CD4-positive, alpha-beta T cell treated with Interferon gamma for 1 hour (primary cell): ENCODE measurements at places on chromosomes 1 and 21.

DNA sequence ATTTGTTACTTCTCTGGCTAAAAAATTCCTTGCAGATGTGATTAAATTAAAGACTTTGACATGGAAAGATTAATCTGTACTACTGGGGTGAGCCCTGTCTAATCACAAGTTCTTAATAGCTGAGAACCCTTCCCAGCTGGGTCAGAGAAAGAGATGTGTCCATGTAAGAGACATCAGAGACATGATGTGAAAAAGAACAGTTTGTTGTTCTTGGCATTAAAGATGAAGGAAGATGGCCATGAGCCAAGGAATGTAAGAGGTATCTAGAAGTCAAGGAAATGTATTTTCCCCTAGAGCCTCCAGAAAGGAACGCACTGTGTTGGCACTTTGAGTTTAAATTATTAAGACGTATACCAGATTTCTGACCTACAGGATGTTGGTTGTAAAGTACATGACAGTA lies 1271.5 kb upstream of the PRMT6 start:
- no peak for DNase-seq

- DNase-seq, result no peak
Measured at GRCh38 chr1:67269061-67269460, 38.6 kb upstream of the IL12RB2 start.

DNA sequence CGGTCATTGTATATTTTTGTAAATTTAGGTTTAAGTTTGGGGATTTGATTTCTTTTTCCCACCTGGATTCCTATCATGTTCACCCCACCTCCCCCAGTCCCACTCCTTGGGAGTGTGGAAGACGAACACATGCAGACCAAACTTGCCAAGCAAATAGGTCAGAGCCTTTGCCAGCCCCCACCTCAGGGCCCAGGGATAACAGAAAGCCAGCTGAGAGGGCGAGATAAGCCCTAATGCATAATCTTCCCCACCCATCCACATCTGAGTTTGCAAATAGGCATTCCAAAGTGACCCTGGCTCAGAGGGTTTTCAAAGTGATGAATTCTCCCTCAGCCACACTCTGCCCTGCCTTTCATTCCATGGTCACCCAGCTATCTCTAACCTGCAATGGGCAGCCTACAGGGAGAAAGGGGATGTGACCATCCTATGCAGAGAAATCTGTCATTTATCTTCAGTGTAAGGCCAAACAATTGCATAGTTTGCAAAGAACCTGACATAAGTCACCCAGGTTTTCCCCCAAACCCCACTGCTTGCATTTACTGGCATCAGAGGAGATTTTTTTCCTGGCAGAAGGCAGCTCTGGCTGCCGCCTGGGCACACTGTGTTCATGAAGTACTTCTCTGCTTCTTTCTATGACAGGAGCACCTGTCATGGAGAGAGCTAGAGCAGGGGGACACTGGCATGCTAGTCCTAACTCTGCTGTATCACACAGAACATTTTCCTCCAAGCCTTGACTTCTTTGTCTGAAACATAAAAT lies 69.0 kb upstream of the NFIA start:
- no peak for DNase-seq

DNA sequence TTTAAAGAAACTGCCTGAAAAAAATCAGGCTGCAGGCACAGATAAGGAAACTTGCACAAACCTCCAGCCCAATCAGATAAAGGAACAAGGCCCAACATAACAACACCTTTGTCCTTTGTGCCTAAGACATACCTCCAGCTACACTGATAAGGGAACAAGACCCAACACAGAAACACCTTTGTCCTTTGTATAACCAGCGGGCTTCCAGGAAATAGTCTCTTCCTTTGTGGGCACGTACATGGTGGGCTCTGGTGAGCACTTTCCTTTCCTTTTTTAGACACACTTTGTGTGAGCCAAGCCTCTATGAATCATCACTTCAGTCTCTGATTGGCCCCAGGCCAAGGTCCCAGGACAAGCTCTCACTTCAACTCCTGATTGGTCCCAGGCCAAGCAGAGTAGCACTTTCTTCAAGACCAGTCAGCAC lies 23.6 kb downstream of the ZNF670 start:
- DNase-seq, result no peak

DNA sequence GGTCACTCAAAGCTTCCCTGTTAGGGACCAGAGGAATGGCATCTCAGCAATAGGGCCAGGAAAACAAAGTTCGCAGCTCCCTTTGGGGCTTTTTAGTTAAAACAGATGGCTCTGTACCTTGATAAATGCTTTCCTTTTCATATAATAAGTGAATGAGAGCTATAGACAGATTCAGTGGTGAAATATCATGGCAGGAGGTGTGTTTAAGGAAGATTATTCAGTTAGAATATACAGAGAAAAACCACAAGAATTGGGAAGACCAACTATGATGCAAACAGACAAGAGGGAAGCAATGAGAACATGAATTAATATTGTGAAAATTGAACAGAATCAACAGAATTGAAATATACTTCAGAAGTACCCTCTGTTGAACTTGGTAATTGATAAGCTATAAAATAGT lies 379.4 kb downstream of the PLPP3 start:
- no peak for DNase-seq

- peak; percentile 12 for DNase-seq
Measured at GRCh38 chr1:203117611-203118575, 9.6 kb upstream of the ADORA1 start.

DNA sequence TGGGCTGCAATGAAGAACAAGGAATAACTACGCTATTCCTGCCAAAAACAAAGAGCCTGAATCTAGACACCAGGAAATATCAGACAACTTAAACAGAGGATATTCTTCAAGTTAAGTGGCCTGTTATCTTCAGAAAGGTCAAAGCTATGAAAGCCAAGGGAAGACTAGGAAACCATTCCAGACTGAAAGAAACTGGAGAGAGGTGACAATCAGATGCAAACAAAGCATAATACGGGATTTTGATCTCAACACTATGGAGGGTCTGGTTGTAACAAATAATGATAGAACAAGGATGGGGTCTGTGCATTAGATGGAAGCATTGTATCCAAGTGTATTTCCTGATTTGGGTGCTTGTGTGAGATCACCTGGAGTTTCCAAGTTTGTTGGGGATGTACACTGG lies 2.7 kb downstream of the EPRS1 start:
- DNase-seq, result no peak

GRCh38 chr1:206836111-206836510 lies 29.3 kb upstream of the IL20 start:
- no peak for DNase-seq
